B cell (primary cell): ENCODE measurements at places on chromosomes 12 and 14. TPM values are rescaled to one million over a fixed set of nuclear protein-coding genes. Genes with fewer than 3 reads are reported as not detected.
A peak's percentile ranks its signal among the peaks of the same experiment; 100 is the strongest.

The VRTN gene
- not detected in 2 replicates for total RNA-seq

The PRPH gene
- total RNA-seq = not detected in 2 replicates

The MORN3 gene
- total RNA-seq = 1.3 and 2.0 TPM in 2 replicates

The KRT3 gene
- not detected in 2 replicates for total RNA-seq

The EPYC gene
- not detected in 2 replicates for total RNA-seq

The GALNT4 gene
- 8.3 and 10.3 TPM in 2 replicates for total RNA-seq

The KERA gene
- total RNA-seq = not detected in 2 replicates

The ZNF385A gene
- 5.1 and 5.3 TPM in 2 replicates for total RNA-seq

The LGR5 gene
- not detected in 2 replicates for total RNA-seq

- DNase-seq = no peak
These were observed 452.1 kb upstream of the GARIN6 start for GRCh38 chr12:99195474-99195873.

DNA sequence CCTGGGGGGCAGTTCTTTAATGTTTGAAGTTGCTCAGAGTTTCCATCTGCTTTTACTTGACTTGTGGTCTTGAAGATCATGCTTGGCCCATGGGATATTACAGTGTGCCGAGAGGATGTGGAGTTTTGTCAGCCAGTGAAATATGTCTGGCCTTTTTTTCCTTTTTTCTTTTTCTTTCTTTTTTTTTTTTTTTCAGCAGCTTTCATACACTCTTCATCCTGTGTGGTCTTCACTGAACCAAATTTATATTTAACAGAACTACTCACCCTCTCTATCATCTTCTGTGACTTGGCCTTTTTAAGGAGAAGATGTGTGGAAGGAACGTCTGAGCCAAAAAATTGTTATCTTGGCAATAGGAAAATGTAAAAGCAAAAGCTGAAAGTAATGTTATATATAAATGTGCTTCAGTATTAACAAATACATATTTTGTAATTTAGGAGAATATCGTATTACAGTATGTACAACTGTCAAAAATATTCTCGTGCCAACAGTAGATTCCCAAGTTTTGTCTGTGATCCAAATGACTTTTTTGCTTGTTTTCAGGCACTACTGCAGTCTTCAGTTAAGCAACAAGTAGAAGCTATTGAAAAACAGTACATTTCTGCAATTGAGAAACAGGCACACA lies 200.6 kb downstream of the CCDC91 start:
- no peak for DNase-seq

DNA sequence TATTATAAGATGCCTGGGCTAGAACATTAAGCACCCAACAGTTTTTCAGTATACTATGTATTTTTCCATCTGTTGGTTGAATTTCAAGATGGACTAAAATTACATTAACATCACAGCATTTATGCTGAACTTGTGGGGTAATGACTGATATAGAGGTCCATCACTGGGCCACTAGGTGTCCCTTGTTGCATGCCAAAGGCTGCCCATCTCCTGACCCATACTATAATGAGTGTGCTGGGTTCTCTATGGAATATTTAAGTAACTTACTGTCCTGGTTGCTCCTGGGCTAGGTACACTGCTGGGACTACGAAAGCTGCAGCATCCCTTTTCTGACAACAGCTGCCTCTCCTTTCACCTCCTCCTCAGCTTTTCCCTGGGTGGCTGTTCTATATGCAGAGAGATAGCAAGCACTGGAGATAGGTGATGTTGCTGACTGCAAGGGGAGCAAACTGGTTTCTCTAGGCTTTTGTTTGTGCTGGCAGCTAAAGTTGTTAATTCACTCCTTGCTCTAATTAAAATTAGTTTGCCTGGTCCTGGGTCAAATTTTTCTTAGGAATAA lies 138.6 kb upstream of the TRHDE start:
- no peak for DNase-seq

GRCh38 chr14:99190696-99191394 lies 81.2 kb downstream of the BCL11B start:
- no peak for DNase-seq

DNA sequence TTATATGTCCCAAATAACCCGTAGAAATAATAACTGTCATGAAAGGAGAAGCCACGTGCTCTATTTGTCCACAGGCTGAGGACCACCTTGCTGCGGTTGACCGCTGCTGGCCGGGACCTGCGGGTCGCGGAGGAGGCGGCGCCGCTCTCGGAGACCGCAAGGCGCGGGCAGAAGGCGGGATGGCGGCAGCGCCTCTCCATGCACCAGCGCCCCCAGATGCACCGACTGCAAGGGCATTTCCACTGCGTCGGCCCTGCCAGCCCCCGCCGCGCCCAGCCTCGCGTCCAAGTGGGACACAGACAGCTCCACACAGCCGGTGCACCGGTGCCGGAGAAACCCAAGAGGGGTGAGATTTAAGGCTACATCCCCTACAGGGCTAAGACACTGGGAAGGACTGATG lies 21.0 kb downstream of the RPGRIP1 start:
- peak; percentile 66 for DNase-seq

- no peak for DNase-seq
These were observed 2.9 kb upstream of the NYNRIN start for GRCh38 chr14:24395609-24396582.

- DNase-seq = no peak
These were observed 151.6 kb downstream of the CALM1 start for GRCh38 chr14:90548455-90548854.

GRCh38 chr12:4438834-4439596 lies 6.6 kb downstream of the FGF6 start:
- DNase-seq = peak; percentile 46

GRCh38 chr14:87097015-87097414 lies 896.0 kb downstream of the GALC start:
- no peak for DNase-seq

DNA sequence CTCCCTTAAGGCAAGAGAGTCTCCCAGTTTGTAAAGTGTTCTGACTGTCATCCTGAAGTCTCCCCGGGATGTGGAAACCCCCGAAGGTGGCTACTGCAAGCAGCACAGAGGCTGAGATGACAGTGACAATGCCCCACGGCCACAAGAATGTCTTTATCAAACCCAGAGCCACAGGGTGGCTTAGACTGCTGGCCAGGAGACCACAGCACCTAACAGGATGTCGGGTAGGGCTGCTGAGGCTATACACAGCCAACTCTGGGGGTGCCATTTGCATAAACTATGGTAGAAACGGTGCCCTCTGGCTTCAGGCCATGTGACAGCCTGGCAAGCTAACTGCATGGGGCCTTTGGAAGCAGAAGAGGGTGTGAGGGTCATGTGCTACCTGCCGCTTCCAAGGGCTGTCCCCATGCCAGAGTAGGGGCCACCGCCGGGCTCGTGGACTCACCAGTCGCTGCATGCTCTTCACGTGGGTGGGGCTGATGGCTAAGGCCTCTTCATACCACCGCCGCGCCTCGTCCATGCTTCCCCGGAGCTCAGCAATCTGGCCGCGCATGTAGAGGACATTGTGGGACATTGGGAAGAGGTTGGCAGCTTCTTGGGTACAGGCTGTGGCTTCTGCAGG lies 180.9 kb downstream of the CALM1 start:
- DNase-seq = no peak

- DNase-seq = no peak
These were observed 57.4 kb upstream of the KRR1 start for GRCh38 chr12:75568801-75569200.

- no peak for DNase-seq
These were observed 361.0 kb downstream of the DPF3 start for GRCh38 chr14:72532686-72533454.

GRCh38 chr12:90618586-90618985 lies 336.4 kb downstream of the CCER1 start:
- no peak for DNase-seq

DNA sequence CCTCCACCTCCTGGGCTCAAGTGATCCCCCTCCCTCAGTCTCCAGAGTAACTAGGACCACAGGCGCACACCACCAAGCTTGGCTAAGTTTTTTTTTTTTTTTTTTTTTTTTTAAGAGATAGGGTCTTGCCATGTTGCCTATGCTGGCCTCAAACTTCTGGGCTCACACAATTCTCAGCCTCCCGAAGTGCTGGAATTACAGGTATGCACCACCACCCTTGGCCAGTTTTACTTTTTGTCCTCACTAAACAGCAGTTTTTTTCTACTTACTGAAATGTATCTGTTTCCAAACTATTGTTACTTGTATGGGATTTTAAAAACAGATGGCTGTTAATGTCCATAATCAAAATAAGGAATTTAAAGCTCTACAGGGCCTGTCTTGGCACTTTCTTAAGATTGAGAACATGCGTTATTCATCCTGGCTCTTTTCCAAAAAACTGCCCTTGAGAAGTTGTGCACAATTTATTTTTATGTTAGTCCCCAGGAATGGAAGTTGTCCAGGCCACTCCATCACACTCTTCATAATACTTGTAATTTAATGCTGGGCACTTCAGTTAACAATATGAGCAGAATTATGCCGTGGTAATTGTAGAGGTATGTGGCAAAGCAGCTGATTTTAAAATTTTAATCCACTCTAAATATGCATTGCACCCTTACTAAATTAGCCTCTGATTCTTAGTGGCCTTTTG lies 51.9 kb upstream of the REP15 start:
- DNase-seq = no peak

DNA sequence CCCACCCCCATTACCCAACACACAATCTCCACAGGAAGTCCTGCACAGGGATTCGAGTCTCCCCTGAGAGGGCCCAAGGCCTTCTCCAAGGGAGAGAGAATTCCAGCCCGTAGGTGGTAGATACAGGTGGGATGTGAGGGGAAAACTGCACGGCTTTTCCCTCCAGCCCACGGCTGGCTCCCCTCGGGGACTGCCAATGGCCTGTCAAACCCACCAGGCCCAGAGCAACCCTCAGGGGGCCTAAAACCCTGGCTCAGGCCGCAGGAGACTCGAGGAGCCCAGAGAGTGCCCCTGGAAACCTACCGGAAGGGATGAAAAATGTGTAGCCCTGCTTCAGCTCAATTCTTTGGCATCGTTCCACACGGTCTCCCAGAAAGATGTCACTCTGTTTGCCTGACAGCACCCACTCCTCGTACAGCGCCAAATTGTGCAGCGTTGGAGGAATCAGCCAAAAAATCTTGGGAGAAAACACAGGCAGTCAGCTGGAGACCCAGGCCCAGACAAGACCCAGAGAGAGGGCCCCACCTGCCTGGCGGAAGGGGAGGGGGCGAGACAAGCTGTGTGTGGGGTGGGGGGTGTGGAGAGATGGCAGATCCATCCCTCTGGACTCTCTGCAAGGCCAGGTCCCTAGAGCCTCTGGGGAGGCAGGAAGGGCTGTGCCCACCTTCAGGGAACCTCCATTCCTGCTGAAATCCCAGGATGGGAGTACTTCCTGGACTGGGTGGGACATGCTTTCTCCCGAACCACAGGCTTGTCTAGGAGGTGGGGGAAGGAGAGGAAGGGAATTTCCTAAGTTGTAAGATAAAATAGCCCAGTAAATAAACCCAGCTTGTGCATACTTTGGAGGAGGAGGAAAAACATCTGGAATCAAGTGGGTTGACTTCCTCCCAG lies 48.1 kb downstream of the KDM2B start:
- DNase-seq = no peak

DNA sequence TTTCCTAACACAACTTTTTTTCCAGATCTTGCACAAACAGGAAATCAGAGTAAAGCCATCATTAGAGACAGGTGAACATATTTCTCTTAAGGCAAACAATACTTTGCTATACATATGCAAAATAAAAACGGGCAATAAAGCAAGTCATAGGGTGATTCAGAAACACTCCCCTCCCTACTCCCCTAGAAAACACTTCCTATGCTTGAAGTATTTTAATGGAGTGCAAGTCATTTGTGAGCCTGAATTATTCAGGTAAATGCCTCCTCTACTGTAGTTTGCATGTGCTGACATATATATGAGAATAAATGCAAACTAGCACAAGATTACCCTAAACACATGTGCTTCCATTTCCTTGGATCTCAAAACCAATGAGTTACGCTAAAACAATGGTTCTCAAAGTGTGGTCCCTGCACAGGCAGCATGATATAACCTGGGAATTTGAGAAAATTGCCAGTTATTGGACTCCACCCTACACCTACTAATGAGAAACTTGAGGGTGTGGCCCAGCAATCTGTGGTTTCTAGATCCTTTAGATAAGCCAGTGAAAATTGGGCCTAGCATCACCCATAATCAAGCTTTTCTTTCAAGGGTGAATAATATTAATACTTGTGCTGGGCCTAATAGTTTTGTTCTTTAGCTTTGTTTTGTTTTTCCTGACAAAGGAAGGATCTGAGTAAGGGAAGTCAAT lies 159.7 kb upstream of the BMP4 start:
- DNase-seq = no peak

GRCh38 chr12:11684393-11684792 lies 34.9 kb downstream of the ETV6 start:
- DNase-seq = no peak

DNA sequence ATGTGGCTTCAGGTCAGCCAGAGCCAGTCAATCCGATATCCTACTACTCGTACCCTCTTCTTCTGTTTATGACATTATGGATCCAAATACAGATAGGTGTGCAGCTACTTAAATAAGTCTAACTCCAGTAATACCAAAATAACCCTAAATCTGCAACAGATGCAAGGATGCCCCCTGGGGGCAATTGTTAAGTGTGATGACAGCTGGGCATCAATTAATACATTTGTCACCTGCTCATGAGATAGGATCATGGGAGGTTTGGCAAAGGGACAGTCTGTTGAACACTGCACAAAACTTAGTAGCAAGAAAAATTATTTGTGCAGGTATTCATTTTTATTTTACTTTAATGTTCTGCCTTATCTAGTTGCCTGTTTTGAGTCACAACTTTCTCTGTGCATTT lies 83.2 kb downstream of the SLC38A6 start:
- no peak for DNase-seq

DNA sequence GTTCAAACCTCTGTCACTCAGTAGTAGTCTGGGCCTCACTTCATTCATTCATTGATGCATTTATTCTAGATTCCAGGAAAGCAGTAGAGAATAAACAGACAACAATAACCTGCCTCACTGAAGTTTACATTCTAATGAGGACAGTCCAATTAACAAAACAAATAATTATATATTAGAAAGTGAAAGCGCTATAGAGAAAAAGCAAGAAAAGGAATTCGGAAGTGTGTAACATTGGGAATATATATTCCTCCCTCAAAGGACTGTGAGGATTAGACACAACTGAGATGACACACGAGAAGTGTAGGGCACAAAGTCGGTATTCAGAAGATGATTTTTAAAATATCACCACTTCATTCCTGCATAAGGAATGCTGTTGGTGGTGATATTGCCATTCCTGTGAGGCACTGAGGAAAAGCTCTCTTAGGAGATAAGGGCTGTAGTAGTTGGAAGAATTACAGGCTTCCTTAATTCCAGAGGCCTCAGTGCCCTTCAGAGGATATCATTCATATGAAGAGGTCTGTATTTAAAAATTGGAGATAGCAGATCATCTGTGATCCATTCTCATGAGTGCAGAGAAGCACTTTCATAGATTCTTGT lies 3.9 kb upstream of the DUSP6 start:
- DNase-seq = no peak
